DMS153 (cell line): ENCODE measurements at places on chromosomes 7 and 10.

DNA sequence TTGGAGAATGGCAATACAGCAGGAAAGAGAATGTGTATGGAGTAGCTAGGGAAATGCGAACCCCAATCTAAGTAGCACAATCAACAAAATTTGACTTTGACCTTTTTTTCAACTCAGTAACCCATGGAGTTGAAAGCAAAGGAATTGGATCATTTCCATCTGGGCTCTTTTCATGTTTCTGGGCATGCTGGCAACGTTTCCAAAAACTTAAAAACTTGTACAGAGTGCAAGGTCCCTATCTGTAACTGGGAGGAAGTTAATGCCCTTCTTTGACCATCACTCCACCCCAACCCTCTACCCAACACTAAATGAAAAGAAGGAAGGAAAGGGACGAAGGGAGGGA is 1.3 kb upstream of the HIBADH start:
- DNase-seq: no peak

GRCh38 chr7:142927949-142928348 is 5.6 kb downstream of the TRPV5 start:
- no peak for DNase-seq

GRCh38 chr7:50339990-50340500 is 35.5 kb downstream of the IKZF1 start:
- peak; percentile 38 for DNase-seq

- DNase-seq: no peak
Measured at GRCh38 chr7:33726582-33726981, 178.8 kb upstream of the BMPER start.

DNA sequence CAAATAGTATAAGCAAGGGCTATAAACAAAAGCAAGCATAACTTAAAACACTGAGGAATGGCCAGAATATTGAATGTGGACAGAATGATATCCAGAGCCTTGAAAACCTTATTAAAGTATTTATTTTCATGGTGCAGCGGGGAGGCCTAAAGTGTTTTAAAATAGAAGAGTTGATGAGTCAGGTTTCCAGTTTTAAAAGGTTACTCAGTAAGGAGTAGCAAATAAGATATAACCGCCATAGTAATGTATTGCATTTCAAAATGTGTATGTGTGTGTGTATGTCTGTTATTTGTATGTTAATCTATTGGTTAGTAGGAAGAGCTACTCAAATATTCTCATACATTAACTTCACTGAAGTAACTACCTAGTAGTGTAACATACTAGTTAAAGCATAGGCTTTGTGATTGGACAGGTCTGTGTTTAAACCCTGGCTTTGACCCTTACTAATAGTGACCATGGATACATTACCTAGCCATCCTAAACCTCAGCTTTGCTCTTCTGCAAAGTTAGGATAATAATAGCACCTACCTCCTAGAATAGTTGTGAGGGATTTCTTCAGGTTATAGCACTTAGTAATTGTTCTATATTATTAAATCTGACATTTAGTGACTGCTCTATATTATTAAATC is 16.9 kb downstream of the CUTC start:
- no peak for DNase-seq
